ENCODE measurements at places on chromosomes 2 and 18.

GRCh38 chr2:134379722-134380121 lies 125.8 kb downstream of the MGAT5 start:
- no peak for DNase-seq

DNA sequence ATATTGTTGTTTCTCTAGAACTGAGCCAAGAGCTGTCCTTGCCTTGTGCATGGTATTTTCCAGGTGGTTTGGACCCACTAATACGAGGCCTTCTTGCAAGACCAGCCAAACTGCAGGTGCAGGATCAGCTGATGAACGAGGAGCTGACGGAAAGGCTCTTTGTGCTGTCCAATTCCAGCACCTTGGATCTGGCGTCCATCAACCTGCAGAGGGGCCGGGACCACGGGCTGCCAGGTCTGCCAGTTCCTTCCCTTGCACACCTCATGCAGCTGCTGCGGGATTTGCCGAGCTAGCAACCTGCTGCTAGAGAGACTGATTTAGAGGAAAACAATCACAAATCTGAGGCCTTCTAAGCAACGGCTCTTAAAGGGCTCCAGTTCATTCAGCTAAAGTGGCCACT lies 74.5 kb downstream of the TPO start:
- no peak for DNase-seq

GRCh38 chr2:161844822-161845221 lies 220.6 kb downstream of the SLC4A10 start:
- DNase-seq = no peak

DNA sequence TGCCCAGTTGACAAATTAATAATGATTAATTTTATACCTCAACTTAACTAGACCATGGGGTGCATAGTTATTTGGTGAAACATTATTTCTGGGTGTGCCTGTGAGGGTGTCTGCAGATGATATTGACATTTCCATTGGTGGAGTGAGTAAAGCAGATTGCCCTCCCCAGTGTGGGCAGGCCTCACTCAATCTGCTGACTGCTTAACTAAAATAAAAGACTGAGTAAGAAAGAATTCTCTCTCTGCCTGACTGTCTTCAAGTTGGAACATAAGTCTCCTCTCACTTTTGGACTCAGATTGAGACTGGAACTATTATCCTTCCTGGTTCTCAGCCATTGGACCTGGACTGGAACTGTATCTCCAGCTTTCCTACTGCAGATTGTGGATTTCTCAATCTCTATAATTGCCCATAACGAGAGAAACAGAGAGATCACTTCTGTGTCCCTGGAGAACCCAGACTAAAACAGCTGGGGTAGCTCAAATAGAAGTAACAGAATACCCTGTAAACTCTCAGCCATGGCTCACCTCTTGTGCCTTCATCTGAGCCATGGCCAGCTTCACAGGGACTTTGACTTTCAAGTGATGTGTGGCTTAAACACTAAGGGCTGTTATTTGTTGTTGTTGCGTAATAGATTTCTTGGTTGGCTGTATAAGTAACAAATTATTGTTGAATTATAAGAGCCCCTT lies 575.3 kb upstream of the RAB6C start:
- DNase-seq = no peak

- no peak for DNase-seq
These were observed 3.1 kb downstream of the ALPK2 start for GRCh38 chr18:58625839-58626238.

DNA sequence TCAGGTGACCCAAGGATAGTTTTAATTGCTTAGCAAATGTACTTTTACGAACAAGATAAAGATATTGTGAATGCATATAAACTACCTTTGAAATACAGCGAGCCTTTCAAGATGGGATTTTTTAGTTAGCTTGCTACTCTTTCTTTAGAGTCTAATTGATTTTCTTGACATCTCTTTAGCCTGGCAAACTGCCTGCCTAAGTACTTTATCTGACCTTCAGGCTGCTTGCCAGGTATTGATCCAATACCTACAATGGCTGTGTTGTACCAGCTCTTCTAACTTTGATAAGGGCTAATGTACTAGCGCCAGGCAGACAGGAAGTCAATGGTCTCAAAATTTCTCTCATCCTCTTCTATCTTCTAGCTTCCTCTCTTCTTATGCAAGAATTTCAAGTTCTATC lies 414.4 kb upstream of the ACVR2A start:
- no peak for DNase-seq

DNA sequence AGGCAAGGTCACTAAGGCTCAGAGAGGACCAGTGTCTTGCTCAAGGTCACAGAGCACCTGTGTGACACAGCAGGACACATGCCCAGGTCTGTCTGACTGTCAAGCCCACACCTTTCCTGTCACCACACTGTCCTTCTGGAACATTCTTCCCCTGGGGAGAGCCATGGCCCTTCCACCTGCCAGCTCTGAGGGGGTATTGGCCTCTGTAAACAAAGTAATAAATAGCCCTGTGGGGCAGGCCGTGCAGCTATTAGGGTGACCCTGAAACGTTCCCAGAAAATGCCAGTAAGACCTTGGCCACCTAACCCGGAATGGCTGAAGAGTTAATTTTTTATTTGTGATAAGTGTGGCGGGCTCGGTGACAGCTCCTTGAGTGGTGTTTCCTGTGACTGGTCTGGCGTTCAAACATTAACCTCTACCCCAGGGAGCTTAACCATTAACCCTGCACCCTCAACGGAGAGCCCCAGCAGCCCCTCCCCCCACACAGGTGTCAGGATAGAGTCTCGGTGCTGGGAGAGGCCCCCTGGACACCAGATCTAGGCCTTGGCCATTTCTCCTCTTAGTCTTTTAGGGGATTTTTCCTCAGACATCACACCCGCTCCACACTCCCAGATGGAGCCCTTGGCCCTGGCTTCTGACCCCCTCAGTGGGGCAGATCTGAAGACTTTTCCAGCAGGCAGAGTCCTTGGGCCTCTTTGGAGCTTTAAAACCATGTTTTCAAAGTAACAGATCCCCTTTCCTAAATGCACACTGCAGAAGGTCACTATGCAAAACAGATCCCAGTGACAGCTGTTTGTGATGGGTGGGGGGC lies 36.6 kb downstream of the SCTR start:
- no peak for DNase-seq

GRCh38 chr18:3083766-3084165 lies 70.8 kb upstream of the LPIN2 start:
- DNase-seq = no peak

- DNase-seq = no peak
These were observed 365.3 kb downstream of the NBAS start for GRCh38 chr2:15195813-15196212.

GRCh38 chr2:137117385-137117784 lies 352.0 kb downstream of the THSD7B start:
- DNase-seq = no peak

DNA sequence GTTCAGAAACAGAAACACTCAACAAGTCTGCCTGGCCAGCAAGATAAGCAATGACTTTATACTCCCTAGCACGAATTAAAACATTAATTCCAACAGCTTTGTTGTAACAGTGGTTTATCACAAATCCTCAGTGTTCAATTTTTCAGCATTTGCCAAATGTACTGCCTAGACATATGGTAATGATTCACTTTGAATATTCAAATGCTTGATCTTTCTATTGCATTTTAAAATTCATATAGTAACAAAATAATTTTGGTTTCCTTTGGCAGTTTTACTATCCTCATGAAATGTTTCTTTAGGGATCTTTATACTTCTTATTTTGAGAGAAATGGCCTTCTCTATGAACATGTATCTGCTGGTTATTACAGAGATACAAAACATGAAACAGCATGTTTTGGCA lies 851.8 kb upstream of the NXPH2 start:
- no peak for DNase-seq

- DNase-seq = no peak
These were observed 39.6 kb downstream of the DOCK10 start for GRCh38 chr2:225002656-225003045.

DNA sequence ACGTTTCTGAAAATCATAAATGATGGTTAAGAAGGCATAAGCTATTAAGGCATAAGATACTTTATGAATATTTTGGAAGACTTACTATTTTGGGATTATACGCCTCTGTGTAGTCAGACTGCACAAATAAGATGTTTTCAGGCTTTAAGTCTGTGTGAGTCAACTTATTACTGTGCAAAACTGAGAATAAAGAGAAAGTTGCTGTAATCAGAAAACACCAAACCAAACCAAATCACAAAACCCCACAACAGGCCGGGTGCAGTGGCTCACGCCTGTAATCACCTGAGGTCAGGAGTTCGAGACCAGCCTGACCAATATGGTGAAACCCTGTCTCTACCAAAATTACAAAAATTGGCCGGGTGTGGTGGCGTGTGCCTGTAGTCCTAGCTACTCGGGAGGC lies 7.7 kb downstream of the CLK1 start:
- DNase-seq = no peak

GRCh38 chr2:27408601-27409320 lies 630 bp downstream of the PPM1G start:
- DNase-seq = no peak

DNA sequence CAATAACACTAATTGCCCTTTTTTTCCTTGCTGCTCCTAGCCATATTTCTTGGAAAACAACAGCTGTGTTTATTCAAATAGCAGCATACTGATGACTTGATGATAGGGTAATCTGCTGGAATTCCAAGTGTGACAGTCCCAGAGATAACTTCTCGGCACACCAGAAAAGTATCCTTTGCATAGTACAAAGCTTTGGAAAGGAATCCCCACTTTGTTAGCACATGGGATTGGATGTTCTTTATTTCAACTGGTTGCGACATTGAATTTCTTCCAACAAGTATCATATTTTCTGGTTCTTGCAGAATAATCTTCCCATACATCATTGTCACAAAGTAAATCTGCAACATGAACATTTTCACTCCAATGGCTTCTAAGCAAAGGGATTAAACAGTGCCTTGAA lies 445.8 kb upstream of the ACVR2A start:
- no peak for DNase-seq

GRCh38 chr2:207091176-207091575 lies 74.6 kb downstream of the KLF7 start:
- DNase-seq = no peak

GRCh38 chr2:177767768-177768167 lies 304.8 kb downstream of the PDE11A start:
- no peak for DNase-seq

GRCh38 chr2:207401338-207401737 lies 128.4 kb upstream of the CREB1 start:
- no peak for DNase-seq

DNA sequence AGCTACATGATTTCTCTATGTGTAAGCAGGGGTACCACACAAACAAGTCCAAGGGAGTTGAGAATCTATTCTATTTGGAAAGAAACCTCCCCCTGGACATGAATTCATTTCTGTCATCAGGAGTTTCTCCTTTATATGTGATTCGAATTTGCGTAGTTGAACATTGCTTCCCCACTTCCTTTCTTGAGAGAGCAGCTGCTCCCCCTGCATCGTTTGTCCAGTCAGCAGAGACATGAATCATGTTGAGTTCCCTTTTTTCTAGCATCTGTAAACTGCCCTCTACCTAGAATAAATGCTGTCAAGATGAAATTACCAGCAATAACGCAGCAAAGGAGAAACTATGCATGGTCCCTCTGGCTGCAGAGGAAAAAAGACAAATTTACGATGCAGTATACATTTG lies 73.8 kb downstream of the KIF5C start:
- DNase-seq = no peak

DNA sequence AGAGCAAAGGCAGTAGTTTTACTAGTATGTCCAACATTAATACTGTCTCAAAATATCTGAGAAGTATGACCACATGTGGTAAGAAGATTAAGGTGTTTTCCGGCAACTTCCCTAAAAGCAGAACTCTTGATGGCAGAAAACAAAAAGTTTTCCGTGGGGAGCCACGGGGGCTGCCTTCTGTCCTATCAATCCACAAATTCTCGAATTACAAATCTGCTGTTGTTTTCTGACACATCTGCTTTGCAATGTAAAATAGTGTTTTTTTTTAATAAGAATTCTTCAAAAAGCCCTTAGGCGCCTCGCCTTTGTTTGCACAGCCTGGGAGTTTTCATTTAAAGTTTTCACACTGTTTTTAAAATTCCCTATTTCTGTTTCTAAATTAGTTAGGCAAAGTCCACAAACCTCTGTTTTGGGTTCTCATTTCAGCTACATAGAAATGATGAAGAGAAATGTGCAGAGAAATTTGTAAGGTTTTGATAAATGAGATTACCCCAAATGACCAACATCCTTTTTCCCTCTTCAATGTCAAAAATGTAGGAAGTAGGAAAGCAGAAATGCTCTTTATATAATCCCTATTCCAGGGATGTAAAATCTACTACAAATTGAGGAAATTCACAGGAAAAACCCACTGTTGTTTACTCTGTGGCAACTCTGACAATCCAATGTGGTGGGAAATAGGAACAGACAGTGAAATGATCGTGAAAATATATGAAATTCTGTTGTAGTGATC lies 385.8 kb downstream of the ZEB2 start:
- no peak for DNase-seq

GRCh38 chr2:26387189-26387588 lies 14.5 kb upstream of the DRC1 start:
- no peak for DNase-seq

- DNase-seq = no peak
These were observed 55.2 kb upstream of the GYPC start for GRCh38 chr2:126600742-126601141.

DNA sequence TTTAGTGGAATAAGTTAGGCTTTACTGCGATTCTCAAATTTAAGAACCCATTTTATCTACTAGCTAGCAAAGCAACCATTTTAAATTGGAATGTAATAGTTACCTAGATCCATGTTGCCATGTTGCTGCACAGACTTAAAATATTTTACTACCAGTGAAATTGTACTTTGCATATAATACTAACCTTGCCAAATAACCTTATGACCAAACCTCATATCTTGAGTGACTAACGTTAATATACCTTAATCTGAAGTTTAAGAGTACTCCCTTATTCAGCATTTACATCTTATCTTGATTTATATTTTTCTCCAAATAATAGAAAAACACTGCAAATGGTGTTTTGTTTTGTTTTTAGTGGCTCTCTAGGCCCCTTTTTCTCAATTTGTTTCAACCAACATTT lies 50.3 kb upstream of the NAB1 start:
- no peak for DNase-seq

- no peak for DNase-seq
These were observed 160.5 kb downstream of the SETBP1 start for GRCh38 chr18:44841221-44841620.

GRCh38 chr18:23276451-23276850 lies 141.2 kb downstream of the CABLES1 start:
- DNase-seq = no peak

- peak; percentile 87 for DNase-seq
These were observed at the start of the genes CCDC142 and TTC31 for GRCh38 chr2:74482801-74483674. TSS of gene CCDC142 (minus strand) at chr2:74482998. CDS start at chr2:74482837, 161 bp downstream. TSS of gene TTC31 (plus strand) at chr2:74483081. CDS start at chr2:74483096, 15 bp downstream.

DNA sequence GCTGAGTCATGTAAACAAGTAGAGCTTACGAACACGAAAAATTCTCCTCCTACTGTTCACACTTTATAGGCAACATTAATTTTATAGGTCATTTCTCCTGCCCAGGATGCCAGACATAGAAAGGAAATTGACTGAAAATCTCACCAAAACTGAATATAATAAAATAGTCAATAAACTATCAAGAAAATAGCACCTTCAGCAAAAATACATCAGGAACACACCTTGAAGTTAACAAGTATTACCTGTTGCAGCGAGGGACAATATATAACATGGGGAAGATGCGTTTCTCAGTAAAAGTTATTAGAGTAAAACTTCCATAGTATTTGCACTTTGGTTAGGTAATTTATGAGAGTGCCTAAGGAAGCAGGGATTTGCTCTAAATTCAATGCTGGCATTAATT lies 344.6 kb downstream of the KCNJ3 start:
- DNase-seq = no peak

Data from NCI-H2107 (cell line).